ENCODE measurements at places on chromosomes 11 and 22. TPM values are rescaled to one million over a fixed set of nuclear protein-coding genes. Genes with fewer than 3 reads are reported as not detected.
A peak's percentile ranks its signal among the peaks of the same experiment; 100 is the strongest.

GRCh38 chr11:61020551-61021235, 49.2 kb downstream of the CD6 start:
- DNase-seq = no peak

- no peak for DNase-seq
These were observed 1056.0 kb downstream of the TBC1D22A start for GRCh38 chr22:47818496-47818895.

DNA sequence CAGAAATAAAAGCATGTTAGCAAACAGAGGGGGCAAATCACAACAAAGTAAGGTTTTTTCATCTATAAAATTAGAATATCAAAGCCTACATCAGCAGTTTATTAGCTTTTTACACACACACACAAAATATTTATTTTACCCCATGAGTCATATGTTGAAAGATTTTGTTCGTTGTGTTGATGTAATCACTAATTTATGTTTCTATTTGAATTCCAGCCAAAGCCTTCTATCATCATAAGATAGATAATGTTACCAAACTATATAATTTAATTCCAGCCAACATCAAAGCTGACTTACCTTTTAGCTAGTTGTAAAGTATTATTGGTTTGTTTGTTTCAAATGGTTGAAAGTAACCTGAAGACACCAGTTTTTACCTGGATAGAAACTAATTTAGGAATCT, 458.0 kb upstream of the ARHGAP42 start:
- DNase-seq = no peak

DNA sequence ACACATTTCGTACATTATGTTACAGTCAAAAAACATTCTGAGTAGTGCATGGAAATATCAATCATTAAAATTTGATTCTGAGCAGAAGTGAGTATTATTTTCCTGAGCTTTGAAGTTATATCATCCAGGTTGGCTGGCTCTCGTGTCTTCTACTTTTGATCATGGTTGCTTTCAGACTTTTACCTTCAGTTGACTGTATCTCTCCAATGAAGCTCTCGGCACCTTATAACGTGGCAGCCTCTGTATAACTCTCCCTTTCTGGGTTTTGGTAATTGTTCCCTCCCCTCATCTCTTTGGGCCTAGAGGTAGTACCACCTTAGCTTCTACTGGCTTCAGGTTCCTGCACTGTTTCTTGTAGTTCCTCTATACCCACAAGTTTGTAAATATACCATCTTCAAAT, 12.2 kb downstream of the SFI1 start:
- no peak for DNase-seq

GRCh38 chr11:6152126-6152525, 18.0 kb downstream of the OR52B2 start:
- DNase-seq = no peak

DNA sequence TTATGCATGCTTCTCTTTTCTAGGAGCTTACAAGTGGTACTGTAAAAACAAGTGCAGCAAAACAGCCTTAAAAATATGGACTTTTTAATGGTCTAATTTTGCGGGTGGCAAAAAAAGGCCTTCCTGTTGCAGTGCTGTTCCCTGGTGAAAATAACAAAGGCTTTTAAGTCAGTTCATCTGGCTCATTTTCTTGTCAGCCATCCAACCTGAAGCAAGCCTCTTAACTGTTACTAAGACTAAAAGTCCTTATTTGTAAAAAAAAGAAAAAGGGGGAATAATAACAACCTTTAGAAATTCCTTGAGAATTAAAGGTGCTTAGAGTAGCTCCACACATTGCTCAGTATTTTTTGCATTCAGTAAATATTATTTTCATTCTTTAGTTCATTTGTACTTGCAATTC, 200.5 kb upstream of the CHORDC1 start:
- DNase-seq = no peak

C11orf21 gene
- not detected for total RNA-seq

DNA sequence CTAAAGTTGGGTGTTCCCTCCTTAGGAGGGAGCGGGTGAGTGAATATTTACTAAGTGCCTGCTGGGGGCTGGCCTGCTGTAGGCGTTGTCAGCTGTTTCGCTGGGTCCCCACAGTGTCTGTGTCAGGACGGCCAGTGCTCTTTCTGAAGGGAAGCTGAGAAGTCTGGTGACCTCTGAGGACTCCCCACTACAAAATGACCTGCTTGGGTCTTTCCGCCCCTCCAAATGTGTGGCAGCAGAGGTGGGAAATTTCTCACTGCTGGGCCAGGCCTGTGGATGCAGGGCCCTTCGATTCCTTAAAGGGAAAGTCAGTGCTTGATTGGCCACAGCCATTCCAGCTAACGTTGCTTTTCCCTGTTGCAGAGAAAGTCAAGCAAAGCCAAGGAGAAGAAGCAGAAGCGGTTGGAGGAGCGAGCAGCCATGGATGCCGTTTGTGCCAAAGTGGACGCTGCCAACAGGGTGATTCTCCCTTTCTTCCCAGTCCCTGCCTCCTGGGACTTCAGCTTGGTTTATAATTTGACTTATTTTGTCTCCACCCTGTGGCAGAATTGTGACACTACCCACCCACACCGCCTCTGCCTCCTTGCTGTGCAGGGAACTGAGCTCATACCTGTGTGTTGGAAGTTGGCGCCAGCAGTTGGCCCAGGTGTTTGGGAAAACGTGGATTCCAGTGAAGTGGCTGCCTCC, 6.8 kb downstream of the NAA40 start:
- peak; percentile 90 for DNase-seq

MPZL3 gene
- 0.33 TPM for total RNA-seq

GRCh38 chr11:129258205-129258604, 66.1 kb upstream of the ARHGAP32 start:
- no peak for DNase-seq

OR5P2 gene
- total RNA-seq = not detected

All from A673 (cell line).